ENCODE measurements at places on chromosomes 3 and 15. TPM values are rescaled to one million over a fixed set of nuclear protein-coding genes. Genes with fewer than 3 reads are reported as not detected.

Gene ZBTB47
- 3.0 TPM for total RNA-seq

Gene CTXND1
- not detected for total RNA-seq

Gene GLDN
- total RNA-seq, result not detected

Gene GP5
- 0.88 TPM for total RNA-seq

Gene ARPP21
- not detected for total RNA-seq

Gene ECE2
- total RNA-seq, result not detected

DNA sequence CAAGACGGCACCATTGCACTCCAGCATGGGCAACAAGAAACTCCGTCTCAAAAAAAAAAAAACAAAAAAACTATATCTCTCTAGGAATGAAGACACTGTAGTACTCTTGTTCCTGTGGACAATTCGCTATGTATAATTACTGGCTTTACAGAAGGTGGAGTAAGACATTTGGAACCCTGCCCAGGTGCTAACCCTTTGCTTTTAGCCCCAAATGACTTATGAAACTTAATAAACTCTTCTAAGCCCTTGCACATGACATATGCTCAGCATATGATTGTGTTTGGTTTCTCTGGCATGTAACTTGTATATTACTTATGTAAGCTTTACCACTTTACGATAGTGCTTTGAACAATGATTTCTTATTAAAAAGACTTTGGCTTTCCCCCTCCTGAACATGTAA lies 27.3 kb upstream of the PRTG start:
- H3K27me3 ChIP-seq, result no peaks in the 10 kb centered on the region
- H3K36me3 ChIP-seq, result no peaks in the 10 kb centered on the region
- H3K4me3 ChIP-seq, result no peak overlapping the region
- no peak for DNase-seq
- peaks cover 11% of the 10 kb centered on the region for H3K4me1 ChIP-seq

DNA sequence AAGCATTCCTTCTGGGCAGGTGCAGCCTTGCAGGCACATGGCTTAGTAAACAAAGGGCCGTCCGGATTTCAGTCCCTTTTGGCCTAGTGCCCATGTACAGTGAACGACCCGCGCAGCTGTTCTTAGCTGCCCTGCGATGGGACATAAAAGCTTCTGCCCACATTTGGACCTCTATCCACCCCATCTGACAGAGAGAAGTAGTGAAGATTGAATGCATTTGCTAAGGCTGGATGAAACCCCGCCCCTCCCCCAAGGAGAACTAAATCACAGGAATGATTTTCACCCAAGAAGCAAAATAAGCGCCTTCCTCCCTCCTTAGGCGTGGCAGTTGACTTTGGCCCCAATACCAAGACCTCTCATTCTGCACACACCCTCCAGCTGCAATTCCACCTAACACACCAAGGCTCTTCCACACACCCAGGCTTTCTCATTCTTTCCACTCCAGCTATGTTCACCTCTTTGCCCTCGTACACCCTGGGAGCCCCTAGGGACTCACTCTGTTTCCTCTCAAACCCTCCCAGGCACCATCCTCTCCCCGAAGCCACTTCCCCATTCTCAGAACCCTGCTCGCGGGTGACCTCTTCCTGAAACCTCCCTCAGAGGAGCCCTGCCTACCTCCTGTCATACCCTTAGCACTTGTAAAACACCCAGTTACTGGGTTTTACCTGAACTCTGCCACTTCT lies 14.1 kb upstream of the HRH1 start:
- no peaks in the 10 kb centered on the region for H3K27me3 ChIP-seq
- H3K4me3 ChIP-seq, result no peak overlapping the region
- H3K4me1 ChIP-seq, result peaks cover 9% of the 10 kb centered on the region
- H3K27ac ChIP-seq, result no peak overlapping the region
- H3K36me3 ChIP-seq, result no peaks in the 10 kb centered on the region

DNA sequence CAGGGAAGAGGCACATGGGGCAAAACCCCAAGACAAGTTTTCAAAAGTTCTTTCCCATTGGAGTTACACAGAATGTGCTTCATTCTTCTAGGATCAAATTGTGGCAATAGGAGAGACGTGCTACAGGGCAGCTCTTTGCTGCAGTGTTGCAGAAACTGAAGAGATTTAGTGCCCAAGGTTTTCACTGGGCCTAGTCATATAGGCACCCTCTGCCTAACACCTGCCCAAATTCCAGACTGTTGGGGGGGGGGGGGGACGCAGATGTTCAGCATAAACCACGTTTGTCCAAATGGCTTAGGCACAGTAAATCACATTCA lies 346.8 kb upstream of the ZNF717 start:
- no peaks in the 10 kb centered on the region for H3K36me3 ChIP-seq
- H3K4me1 ChIP-seq, result no peaks in the 10 kb centered on the region
- no peaks in the 10 kb centered on the region for H3K27me3 ChIP-seq
- no peak for DNase-seq

DNA sequence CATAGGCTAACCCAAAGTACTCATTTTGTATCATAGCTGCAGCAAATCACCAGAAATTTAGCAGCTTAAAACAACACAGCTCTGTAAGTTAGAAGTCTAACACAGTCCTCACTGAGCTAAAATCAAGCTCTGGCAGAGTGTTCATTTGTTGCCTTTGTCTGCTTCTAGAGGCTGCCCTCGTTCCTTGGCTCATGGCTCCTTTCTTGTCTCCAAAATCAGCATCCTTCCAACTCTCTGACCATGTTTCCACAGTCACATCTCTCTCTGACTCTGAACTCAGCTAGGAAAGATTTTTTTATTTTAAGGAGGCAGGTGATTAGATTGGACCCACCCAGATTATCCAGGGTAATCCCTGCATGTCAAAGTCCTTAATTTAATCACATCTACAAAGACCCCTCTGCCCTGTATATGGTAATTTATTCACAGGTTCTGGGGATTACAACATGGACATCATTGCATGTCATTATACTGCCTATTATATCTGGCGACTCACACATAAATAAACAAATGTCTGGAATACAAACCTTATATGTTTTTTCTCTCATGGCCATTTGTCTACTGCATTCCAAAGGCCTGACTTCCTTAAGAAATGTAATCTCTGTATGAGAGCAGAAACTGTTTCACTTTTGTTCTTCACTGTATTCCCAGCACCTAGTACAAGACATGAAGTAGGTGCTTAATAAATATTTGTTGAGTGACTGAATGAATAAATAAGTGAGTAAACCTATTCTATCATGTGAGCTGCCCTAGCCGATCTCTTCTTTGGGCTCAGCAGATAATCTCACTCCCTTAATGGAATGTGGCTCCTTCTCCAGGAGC lies 15.1 kb upstream of the UACA start:
- no peak for DNase-seq
- H3K4me1 ChIP-seq, result no peaks in the 10 kb centered on the region
- H3K27ac ChIP-seq, result no peak overlapping the region

- H3K27ac ChIP-seq, result peak overlapping the region; percentile 39
- peak overlapping the region; percentile 38 for H3K4me3 ChIP-seq
- DNase-seq, result peak; percentile 29
- no peaks in the 10 kb centered on the region for H3K36me3 ChIP-seq
- peaks cover 3% of the 10 kb centered on the region for H3K4me1 ChIP-seq
- H3K27me3 ChIP-seq, result no peaks in the 10 kb centered on the region
Observed at GRCh38 chr3:112974178-112974517, 755 bp downstream of the CD200R1 start.

Measured in natural killer cell (primary cell).